Iris pigment epithelial cell (primary cell): ENCODE measurements at places on chromosomes 6 and 20.
A peak's percentile ranks its signal among the peaks of the same experiment; 100 is the strongest.

DNA sequence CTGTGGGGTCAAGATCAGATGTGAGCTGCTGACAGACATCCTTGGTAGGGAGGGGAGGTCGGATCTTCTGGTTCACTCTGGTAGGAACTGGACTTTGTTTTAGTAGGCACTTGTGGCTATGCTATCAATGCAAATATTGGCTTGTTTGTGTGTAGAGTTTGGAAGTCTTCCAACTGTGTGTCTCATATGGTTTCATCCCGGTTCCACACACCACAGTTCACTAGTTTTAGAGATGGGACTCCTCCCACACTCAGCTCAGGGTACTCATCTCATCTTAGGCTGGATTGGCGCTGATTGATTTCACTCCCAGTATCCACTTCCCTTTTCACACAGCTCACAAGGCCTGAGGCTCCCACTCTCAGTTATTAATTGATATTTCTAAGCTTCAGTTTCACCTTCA lies 161.3 kb downstream of the THBS2 start:
- peak; percentile 49 for DNase-seq

- peak; percentile 96 for DNase-seq
Measured at GRCh38 chr6:146546443-146547043, 2.9 kb downstream of the RAB32 start.

DNA sequence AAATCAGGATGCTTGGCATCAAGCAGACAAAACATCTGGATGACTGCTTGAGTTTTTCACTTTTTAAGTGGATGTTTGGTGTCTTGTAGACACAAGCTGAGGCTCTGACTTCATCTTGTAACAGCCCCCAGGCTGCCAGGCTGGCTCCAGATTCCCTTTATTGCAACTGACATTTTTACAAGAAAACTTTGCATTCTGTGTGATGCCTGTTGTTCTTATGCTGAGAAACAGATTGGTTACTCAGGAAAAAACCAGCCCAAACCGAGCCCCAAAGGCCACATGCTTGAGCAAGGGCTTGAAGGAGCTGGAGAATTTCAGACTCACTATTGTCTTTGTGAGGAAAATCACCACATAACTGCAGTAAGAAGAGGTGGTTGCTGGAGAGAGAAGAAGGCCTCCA lies 98.4 kb upstream of the PREP start:
- DNase-seq: no peak

DNA sequence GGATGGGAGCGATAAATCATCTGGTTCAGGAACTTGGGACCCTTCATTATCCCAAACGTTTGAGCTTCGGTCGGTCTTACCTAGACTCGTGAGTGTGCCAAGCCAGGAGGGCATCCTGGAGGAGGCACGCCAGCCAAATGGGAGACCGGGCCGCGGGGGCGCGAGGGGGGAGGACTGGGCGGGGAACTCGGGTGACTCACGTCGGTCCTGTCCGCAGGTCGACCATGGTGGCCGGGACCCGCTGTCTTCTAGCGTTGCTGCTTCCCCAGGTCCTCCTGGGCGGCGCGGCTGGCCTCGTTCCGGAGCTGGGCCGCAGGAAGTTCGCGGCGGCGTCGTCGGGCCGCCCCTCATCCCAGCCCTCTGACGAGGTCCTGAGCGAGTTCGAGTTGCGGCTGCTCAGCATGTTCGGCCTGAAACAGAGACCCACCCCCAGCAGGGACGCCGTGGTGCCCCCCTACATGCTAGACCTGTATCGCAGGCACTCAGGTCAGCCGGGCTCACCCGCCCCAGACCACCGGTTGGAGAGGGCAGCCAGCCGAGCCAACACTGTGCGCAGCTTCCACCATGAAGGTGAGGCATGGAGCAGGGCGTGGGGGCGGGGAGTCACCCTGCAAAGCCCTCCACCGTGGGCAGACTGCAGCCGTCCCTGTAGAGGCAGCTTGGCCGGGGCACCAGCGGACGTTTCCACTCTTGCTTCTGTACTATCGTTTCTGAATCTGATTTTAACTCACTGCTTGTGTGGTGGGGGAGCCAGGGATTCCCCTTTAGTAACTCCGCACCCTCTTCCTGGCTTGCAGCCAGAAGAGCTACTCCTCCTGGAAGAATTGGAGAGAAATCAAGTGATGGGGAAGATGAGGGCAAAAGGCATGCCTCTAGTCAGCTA lies 2.7 kb downstream of the BMP2 start:
- DNase-seq: peak; percentile 52

- no peak for DNase-seq
Measured at GRCh38 chr6:16163066-16163465, 34.2 kb downstream of the MYLIP start.
